ENCODE measurements at places on chromosomes 2 and 18.
A peak's percentile ranks its signal among the peaks of the same experiment; 100 is the strongest.

DNA sequence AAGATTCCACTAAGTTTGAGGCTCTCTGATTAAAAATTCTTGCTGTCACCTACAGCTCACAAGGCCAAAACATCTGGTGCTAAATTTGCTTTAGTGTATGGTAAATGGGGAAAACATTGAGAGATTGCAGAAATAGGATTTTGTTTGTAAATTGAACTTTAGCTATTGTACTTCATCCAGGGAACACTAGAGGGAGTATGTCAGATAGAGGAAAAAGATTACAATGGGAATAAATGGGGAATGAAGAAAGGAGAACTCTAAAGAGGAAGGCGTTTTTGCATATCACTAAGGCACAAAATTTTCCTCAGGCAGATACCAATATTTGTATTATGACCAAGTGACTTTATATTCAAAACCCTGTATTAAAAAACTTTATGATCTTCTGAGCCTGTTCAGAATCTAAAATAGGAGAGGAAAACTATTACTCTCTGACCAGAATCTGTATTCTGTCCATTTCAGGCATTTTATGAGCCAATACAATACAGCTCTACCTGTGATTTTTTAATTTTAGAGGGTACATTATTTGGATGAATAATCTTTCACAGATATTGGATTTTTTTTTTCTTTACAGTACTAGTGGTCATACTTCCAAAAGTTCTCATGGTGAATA lies 52.3 kb upstream of the ITGB6 start:
- no peak for DNase-seq

- no peak for DNase-seq
Observed at GRCh38 chr2:168434146-168434545, 21.9 kb upstream of the CERS6 start.

- no peak for DNase-seq
Observed at GRCh38 chr2:101948625-101949155, 43.1 kb upstream of the IL1R2 start.

DNA sequence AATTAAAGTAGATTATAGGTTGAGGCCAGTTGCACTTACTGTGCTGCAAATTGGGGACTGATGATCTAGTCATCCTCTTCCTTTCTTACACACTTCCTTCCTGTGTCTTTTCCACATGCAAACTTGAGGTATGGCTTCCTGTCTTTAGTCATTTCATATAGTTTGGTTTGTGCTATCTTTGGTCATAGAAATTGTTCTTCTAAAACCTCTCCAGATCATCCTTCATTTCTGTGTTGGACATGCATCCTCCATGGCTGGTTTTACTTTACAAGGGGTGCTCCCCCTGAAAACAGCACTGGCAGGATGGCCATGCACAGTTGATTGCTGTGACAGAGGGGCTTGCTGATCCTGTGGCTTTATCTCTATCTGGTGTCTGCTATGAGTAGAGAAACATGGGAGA lies 36.5 kb downstream of the MGAT5 start:
- DNase-seq, result no peak

GRCh38 chr2:179447839-179448447 lies 183.3 kb upstream of the SESTD1 start:
- DNase-seq, result no peak

DNA sequence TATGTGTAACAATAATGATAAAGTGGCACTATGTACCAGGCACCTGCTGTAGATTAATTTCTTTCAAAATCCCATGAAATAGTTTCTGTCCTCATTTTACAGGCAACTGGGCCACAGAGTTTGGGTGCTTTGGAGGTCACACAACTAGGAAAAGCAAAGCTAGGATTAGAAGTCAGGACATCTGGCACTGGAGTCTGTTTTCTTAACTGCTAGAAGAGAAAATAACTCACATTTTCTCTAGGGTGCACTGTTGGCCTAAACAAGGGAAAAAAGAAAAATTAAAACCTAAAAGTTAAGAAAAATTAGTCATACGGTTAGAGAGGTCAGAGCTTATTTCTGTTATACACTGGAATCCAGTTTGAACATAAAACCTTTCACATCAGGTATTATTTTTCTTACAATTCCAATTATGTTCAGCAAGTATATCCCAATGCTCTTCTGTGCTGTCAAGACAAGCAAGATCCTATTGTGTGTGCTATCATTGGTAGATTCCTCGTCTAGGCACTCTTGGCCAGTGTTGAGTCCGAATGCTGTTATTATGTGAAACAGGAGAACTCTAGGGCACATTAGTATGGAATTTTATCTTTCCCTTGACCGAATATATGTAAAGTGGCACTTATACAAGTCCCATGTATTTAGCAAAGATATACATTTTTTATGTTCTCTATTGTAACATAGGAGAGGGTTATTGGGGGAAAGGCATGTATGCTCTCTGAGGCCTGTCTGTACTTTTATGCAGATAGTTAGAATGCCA lies 1.5 kb upstream of the OSGEPL1 start:
- DNase-seq, result no peak

GRCh38 chr2:263022-263738 lies 652 bp downstream of the SH3YL1 start:
- DNase-seq, result no peak

GRCh38 chr2:69559442-69560146 lies 83.9 kb downstream of the AAK1 start:
- DNase-seq, result peak; percentile 50

DNA sequence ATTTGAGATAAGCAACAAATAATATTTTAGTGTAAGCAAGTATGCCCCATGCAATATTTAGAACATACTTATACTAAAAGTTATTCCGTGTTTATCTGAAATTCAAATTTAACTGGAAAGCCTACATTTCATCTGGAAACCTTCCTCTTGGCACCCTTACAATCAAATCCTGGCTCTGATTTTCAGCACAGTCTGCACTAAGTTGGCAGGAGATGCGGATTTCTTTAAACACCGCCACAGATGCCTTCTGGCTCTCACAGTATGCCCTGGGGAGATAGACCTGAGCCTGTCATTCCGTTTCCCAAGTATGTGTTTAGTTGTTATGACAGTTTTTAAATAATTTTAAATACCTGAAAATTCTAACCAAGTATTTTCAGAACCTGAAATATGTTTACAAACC lies 7.3 kb upstream of the MLPH start:
- DNase-seq, result no peak

- no peak for DNase-seq
Observed at GRCh38 chr2:120189189-120189588, 34.0 kb downstream of the TMEM185B start.

GRCh38 chr2:66899648-66900047 lies 464.7 kb downstream of the MEIS1 start:
- DNase-seq, result no peak

- DNase-seq, result no peak
Observed at GRCh38 chr2:148745151-148745851, 100.8 kb downstream of the EPC2 start.

DNA sequence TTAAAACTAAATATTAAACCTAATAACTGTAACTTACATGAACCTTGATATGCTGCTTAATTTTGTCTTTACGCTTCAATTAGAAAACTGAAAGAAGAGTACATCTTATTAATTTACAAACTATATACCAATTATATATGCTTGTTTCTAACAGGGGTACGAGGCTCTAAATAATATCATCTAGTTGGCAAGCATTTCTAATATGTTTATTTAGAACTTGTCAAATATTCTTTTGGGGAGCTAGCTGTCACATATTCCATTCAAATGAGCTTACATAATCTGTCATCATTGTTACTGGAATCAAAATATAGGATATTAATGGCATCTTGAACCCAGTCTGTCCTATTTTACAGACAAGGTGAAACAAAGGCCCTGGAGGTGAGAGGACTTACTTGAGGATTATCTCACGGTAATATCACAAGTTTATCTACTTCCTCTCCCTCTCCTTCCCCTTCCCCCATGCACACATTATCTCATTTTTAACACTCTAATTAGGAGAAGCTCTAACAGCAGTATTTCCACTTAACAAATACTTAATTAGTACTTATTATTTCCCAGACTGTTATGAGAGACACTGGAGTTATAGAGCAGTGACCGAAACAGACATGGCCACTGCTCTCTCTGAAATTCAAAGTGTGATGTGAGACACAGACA lies 3.5 kb downstream of the PRKD3 start:
- peak; percentile 7 for DNase-seq

GRCh38 chr2:133579274-133579673 lies 11.0 kb upstream of the NCKAP5 start:
- no peak for DNase-seq

GRCh38 chr2:179842498-179843153 lies 18.8 kb downstream of the ZNF385B start:
- DNase-seq, result no peak

DNA sequence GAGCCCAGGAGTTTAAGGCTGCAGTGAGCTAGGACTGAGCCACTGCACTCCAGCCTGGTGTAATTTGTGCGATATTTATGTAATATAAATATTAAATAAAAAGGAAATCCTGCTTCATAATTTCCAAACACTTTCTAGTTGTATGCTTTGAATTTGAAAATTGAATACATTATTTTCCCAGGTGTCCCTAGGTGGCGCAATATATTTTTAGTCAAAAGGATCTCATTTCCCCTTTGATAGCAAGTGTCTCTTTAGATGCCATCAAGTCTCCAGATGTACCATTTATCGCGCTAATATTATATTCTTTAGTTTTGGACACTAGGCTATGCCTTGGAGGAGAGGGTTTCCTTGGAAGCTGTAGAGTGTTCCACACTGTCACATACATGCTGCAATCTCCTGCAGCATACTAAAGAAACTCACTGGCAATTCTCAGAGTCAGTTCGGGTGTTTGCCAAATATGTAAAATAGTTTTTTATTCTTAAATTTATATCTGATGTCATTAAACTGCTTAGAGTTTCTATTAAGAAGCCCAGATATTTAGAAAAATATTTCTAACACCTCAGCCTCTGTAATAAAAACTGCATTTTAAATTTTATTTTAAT lies 5.6 kb upstream of the WDR7 start:
- no peak for DNase-seq

GRCh38 chr2:132909427-132909826 lies 239.4 kb upstream of the LYPD1 start:
- no peak for DNase-seq

Measured in HL-60 (cell line).